ENCODE measurements at places on chromosomes 2 and 18.

DNA sequence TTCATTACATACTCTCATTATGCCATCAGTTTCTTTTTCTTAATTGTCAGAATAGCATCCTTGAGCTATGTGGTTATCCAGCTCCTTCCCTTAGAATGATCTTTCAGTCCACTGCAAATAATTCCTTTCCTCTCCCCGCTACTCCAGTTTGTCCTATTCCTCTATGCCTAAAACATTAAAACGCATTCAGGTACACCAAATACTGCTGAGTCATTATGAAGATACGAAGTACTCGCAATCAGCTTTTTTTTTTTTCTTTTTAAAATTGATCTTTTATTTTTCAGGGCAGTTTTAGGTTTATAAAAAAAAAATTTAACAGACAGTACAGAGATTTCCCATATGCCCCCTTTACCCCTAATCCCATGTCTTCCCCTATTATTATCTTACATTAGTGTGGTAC is 164.8 kb upstream of the TMEM200C start:
- no peak for DNase-seq

GRCh38 chr2:44450806-44451205 is 89.1 kb downstream of the CAMKMT start:
- DNase-seq = no peak

GRCh38 chr2:84811839-84812431 is 68.9 kb downstream of the TRABD2A start:
- DNase-seq = no peak

DNA sequence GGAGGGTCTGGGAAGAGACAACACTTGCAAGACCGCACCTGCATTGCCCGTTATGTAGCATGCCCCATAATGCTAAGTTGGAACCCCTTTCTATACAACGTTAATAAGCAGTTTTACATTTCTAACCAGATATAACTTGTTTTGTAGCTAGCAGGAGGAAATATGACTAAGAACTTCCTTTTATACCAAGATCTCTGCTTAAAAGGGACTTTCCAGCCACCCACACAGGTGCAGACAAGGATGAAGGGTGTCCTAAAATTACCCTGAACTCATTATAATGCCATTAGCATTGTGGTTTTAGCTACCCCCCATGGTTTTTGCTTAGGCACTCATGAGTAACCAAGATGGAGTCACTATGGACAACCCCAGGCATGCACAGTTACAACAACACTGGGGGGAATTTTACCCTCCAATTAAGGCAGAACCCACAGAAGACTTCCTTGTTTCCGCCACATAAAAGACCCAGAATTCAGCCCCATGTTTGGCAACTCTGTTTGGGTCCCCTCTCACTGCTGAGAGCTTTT is 362.8 kb downstream of the CBLN2 start:
- DNase-seq = no peak

DNA sequence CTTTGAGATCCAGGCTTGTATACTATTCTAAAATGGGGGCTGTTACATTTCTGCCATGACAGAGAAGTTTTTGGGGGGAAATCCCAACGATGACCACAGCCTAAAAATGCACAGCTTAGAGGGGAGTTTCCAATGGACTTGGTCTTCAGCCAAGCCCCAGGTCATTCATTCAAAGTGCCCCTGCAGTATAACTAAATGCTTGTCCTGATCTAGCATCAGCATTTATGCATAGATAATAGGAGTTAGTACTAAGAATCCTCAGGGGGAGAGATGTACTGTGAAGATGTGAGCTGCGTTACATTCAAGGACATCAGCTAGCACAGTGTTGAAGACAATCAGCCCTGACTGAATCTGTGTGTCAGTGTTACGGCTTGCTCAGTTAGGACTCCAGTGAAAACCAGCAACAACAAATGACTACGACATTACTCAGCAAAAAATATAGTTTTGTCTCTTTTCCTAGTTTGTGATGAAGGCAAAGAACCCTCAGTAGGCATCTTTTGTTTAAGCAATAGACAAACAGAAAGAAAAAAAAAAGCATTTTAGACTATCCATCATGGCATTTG is 160.9 kb downstream of the ZEB2 start:
- no peak for DNase-seq

DNA sequence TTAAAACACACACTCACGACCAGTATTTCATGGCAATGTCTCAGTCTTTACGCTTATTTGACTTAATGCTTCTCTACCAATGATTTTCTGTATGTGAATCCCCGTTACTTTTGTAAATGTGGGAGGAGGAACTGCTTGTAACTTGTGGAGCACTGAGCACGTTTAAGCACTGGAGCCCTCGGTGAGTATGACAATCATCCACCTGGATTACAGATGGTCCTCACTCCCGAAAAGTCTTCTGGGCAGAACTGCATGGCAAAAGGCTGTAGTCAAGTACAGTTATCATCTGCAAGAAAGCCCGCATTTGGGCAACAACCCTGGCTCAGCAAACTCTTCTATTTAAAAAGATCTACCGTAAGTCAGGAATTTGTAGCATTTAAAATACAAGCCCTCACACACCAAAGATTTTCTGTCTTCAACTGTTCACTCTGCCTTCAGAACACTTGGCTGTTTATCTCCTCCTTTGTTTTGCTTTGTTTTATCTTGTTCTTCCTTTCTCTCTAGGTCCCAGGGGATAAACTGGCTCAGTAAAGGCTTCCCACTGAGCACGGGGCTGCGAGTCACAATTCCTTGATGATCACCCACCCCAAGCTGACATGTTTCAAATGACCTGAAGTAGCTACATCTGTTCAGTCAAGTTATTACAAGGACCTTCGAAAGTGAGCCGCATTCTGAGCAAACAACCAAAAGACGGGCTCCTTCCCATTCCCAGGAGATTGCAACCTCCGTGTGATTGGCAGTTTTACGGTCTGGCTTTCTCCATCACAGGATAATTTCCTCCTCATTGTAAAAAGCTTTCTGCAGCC is 102.2 kb downstream of the DLGAP1 start:
- no peak for DNase-seq

DNA sequence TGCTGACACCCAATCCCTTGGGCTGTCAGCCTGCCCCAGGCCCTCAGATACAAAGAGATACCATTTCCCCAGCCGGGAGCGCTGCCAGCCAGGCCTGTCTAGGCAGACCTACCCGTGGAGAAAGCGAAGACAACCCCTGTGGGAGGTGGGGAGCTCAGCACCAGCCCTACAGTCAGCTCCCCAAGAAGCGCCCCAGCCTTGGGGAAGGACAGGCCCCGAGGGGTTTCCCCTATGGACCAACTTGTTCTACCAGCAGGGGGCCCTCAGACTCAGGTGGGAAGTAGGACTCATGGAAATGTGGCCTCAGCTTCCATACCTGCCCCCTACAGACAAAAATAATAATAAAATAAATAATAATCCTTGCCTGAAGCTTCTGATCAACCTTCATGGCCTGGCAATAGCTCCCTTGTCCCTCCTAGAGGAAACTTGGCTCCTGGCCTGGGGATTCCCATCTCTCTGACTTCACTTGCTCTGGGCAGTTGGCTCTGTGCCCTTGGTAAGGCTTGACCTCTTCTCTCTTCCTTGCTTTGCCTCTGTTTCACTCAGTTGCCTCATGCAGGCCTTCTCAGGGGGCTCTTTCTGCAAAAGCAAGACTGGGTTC is 7.0 kb downstream of the SLC35F6 start:
- DNase-seq = peak; percentile 54

DNA sequence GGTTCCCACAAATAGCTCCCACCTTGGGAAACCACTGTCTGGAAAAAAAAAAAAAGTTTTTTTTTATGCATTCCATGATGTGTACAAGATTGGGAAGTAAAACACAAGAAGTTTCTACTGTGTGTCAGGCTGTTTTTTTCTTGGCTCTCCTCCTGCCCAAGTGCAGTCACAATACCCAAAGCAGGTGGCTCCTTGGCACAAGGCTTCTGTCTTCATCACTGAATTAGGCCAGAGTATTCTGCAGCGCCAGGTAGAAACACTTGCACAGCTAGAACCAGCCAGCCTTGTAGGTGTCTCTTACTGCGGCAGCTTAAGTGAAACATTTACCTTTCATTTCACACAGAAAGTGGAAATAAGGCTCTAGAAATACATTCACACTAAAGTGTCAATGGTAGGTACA is 23.8 kb upstream of the MAL start:
- DNase-seq = no peak

DNA sequence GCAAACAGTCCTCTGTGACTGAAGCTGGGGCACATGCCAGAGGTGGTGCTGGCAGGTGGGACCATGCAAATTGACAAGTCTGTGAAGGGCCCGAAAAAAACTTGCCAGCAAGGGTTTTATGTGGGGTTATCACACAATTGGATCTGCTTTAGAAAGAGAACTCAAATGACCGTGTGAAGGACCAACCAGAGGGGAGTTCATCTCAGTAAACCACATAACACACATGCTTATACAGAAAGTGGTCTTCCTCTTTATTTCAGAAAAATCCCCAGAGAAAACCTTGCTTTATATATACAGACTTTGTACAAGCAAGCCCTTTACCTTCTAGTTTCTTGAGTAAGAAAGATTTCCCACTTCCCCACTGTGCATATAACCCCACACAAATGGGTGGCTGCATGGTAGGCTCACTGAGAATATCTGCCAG is 46.7 kb downstream of the KIDINS220 start:
- no peak for DNase-seq

DNA sequence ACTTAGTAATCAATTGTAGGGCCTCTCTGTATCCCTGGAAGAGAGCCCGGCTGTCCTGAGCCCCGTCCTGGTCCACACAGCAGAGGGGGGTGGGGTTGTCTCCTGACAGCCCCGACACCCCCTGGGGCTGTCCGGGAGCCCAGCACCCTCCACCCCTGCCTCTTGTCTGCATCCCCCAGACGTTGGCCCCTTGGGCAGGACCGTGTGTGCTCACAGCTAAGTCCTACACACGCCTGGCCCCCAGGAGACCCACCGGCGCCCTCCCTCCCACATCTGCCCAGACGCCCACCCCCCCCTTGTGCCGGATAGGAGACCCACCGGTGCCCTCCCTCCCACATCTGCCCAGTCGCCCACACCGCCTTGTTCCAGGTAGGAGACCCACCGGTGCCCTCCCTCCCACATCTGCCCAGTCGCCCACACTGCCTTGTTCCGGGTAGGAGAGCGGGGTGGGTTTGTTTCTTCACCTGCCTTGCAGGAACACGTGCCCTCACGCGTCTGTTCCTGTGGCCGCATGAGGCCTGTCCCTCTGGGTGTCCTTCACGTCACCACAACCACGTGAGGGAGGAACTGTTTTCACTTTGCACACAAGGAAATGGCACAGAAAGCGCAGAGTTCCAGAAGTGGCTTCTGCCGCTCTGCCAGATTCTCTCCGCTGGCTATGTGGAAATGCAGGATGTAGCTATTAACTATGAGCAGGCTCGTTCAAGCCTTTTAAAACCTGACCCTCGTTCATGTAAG is 61.1 kb upstream of the NFATC1 start:
- DNase-seq = no peak

- DNase-seq = no peak
Observed at GRCh38 chr2:124165698-124166097, 140.6 kb downstream of the CNTNAP5 start.

DNA sequence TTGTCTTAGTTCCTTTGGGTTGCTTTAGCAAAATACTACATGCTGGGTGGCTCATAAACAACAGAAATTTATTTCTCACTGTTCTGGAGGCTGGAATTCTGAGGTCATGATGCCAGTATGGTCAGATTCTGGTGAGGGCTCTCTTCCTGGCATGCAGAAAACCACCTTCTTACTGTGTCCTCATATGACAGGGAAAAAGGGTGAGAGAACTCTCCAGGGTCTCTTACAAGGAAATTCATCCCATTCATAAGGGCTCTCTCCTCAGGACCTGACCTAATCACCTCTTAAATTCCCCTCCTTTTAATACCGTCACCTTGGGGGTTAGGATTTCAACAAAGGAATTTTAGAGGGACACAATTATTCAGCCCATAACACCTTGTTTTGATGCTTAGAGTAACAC is 243.1 kb upstream of the TNP1 start:
- DNase-seq = no peak

- DNase-seq = no peak
Observed at GRCh38 chr2:21658907-21659477, 535.2 kb downstream of the TDRD15 start.
